Placental pericyte (primary cell): ENCODE measurements at places on chromosomes 7 and 10. TPM values are rescaled to one million over a fixed set of nuclear protein-coding genes. Genes with fewer than 3 reads are reported as not detected.

AKR1C2 gene
- 1.9 and 6.3 TPM in 2 replicates for total RNA-seq

C7orf33 gene
- not detected in 2 replicates for total RNA-seq

EBLN1 gene
- total RNA-seq, result not detected in 2 replicates

WASHC2A gene
- total RNA-seq, result 35.6 and 87.3 TPM in 2 replicates

HTR5A gene
- total RNA-seq, result not detected in 2 replicates

GHRHR gene
- not detected in 2 replicates for total RNA-seq

RBP3 gene
- total RNA-seq, result under 0.01 TPM in 1 of 2 replicates, not detected in the other

GLRX3 gene
- total RNA-seq, result 77.5 and 94.2 TPM in 2 replicates

TPST1 gene
- total RNA-seq, result 136 and 227 TPM in 2 replicates

ARL5B gene
- 29.1 and 33.9 TPM in 2 replicates for total RNA-seq

SVOPL gene
- under 0.01 TPM in 1 of 2 replicates, not detected in the other for total RNA-seq

NPSR1 gene
- not detected in 2 replicates for total RNA-seq

MKI67 gene
- total RNA-seq, result 1.3 and 42.9 TPM in 2 replicates

ZNF248 gene
- 4.6 and 5.5 TPM in 2 replicates for total RNA-seq

HECTD2 gene
- 7.4 and 12.9 TPM in 2 replicates for total RNA-seq

ZNF804B gene
- not detected in 2 replicates for total RNA-seq

LBX1 gene
- total RNA-seq, result not detected in 2 replicates

CYP26A1 gene
- total RNA-seq, result not detected in 2 replicates

PIK3CG gene
- total RNA-seq, result 0.66 and 1.9 TPM in 2 replicates

TRRAP gene
- total RNA-seq, result 23.6 and 31.2 TPM in 2 replicates

NEUROD6 gene
- total RNA-seq, result not detected in 2 replicates

CH25H gene
- 0.29 TPM in 1 of 2 replicates, not detected in the other for total RNA-seq

ZPBP gene
- not detected in 2 replicates for total RNA-seq

OR9A2 gene
- total RNA-seq, result not detected in 2 replicates

CCDC172 gene
- not detected in 2 replicates for total RNA-seq

SYCE1 gene
- total RNA-seq, result 8.3 and 9.7 TPM in 2 replicates

HKDC1 gene
- 0.14 and 2.6 TPM in 2 replicates for total RNA-seq

RNLS gene
- total RNA-seq, result 10.1 and 12.5 TPM in 2 replicates

CAPZA2 gene
- total RNA-seq, result 83.2 and 139 TPM in 2 replicates

NUTM2A gene
- 0.66 and 0.86 TPM in 2 replicates for total RNA-seq

HOXA6 gene
- 0.22 and 4.3 TPM in 2 replicates for total RNA-seq

IDI2 gene
- total RNA-seq, result not detected in 2 replicates

NEBL gene
- 0.22 TPM in 1 of 2 replicates, not detected in the other for total RNA-seq

CALML5 gene
- total RNA-seq, result not detected in 2 replicates

EPHB4 gene
- 58.1 and 61.5 TPM in 2 replicates for total RNA-seq

EPHA1 gene
- total RNA-seq, result 0.43 TPM in 1 of 2 replicates, not detected in the other

FAM24B gene
- total RNA-seq, result 0.66 and 2.4 TPM in 2 replicates
